ENCODE measurements at places on chromosomes 5 and 9.

DNA sequence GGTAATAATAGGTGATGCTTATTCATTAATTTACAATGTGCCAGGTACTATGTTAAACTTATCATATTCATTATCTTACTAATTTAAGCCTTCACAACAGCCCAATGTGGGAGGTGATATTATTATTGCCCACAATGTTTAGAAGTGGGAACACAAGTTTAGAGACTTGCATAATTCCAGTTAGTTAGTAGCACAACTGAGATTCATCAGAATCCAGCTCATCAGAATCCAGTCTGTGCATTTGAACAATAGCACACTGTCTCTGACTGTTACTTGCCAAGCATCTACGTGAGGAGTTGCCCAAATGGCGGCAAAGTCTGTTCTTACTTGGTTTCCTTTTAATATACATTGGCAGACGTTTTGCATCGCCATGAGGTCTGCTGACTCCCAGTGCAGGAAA, 110.9 kb upstream of the BASP1 start:
- no peak for DNase-seq

GRCh38 chr5:111976705-111977435, 219.9 kb upstream of the NREP start:
- no peak for DNase-seq

DNA sequence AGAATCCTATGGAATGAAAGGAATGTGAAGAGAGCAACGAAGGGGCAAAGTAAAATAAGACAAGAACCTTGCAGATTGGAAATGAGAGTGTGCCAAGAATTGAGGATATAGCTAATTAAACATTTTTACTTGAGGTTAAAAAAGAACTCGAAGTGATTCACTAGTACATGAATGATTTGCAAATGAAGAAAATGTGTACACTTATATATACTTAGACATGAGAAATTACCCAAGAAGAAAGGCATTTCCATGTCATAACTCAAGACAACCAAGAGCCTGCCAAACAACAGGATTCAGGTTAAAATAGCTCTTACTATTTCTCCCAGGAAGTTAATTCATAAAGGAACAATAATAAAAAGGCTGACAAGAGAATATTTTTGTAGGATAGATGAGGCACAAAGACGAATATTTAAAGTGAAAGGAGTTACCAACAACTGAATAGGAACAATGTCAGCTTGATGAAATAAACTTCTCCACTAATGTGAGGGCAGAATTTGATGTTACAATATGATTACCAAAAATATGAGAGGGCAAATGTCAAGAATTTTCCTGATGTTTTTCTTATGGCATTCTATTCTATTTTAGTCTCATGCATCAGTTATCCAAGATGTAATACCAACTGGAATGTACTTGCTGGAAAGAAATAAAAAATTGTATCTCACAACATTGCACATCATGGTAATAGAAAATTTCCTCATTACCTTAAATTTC, 18.9 kb upstream of the NPR3 start:
- no peak for DNase-seq

DNA sequence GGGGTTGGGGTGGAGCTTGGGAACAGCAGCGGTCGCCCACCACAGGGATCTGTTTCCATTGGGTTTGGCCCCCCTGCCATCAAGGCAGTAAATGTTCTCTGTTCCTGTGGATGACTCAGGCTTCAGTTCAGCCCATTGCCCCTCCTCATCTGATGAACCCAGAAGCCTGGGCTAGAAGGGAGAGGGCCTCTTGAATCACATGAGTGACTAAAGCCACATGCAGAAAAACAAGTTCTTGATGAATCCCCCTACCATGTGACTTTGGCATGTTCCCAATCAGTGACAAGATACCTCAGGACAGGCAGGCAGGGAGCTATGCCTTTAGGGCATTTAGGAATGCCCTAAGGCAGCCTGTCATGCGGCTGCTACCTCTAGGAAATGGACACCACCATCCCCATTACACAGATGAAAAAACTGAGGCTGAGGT, 2.5 kb downstream of the SH3PXD2B start:
- no peak for DNase-seq

DNA sequence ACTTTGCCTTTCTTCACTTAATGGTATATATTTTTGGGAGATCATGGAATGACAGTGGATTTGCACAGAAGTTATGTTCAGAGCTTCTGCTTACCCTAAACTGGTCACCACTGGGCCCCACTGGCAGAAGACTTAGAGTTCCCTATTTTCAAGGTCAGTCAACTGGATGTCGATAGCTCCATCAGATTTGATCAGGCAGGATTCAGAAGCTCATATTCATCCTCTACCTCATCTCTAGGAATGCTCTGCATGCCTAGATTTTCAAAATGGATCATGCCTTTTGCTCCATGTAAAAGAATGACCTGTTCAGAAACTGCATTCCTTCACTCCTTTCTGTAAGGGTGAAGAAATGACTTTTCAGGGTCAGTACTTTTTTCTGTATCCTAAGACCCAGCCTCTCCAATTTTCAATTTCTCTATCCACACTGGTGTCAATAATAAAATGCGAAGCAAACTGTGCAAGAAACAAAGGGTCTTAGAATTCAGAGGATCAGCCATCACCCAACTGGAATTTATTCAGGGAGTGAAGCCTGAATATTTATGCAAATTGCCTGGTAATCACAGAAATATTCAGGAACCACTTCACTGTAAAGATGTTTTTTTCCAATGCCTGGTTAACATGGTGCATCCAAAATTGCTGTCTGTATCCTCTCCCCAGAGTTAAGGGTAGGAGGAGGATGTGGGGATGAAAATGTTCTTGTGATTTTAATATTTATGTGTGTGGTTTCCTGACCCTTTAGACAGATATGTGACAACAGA, 125.4 kb downstream of the DOCK2 start:
- no peak for DNase-seq

GRCh38 chr9:86659413-86660046, 287.8 kb downstream of the GAS1 start:
- no peak for DNase-seq

GRCh38 chr5:5149154-5149553, 9.0 kb downstream of the ADAMTS16 start:
- no peak for DNase-seq

- no peak for DNase-seq
These were observed 177.3 kb upstream of the SPEF2 start for GRCh38 chr5:35440409-35440808.

GRCh38 chr9:90219548-90220118, 423.0 kb downstream of the DIRAS2 start:
- no peak for DNase-seq

- DNase-seq, result no peak
These were observed 226.1 kb downstream of the NR3C1 start for GRCh38 chr5:143177263-143177983.

DNA sequence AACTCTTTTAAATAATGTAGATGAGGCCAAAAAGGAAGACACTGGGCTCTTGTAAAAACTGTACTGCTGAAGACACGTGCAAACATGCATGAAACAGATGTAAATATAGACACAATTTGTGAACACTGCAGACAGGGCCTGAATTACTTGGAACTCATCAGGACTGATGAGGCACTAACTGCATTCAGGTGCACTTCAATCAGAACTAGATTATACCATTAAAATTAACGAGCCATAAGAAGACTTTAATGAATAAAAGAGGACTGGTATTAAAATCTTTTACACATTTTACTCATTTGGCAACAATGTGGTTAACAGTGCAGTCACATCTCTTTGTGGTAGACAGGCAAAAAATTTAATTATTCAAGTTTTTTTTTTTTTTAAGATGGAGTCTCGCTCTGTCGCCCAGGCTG, 13.4 kb upstream of the ZCCHC9 start:
- DNase-seq, result no peak

DNA sequence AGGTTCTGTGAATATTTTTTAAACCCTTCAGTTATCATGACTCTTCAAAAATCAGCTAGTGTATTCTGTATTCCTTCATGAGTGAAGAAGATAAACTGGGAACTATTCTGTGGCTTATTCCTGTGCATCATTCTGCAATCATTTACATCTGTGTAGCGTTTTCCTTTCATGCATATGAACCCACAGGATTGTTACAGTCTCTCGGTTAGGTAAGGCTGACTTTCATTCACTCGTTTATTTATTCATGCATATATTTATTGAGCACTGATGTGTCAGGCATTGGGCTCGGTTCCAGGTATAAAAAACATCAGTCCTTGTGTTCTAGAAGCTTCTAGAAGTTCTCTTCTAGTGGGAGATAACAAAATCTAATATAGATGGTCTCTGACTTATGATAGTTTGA, 318.4 kb downstream of the MAN2A1 start:
- DNase-seq, result no peak

DNA sequence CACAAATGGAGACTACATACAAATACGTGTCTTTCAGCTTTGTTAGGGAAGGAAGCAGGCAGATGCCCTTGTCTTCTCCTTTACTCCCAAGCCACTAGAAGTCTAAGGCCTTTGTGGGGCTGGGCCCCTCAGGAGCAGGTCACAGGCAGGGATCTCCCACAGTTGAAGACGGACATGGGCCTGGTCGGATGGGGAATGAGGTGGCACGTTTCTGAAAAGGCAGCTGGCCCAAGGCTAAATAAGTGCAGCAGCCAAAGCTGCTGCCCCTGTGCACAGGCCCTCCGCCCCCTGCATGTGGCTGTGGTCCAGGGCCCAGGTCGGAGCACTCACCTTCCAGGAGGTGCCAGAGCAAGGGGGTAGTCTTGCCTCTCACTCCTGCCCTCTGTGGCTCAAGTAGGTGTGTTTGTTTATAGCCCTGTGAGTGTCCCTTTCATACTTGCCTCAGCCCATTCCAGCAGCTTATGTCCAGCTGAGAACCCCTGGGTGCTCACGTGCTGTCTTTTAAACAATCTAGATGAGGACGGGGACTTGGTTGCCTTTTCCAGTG, 1.8 kb downstream of the SQSTM1 start:
- no peak for DNase-seq

DNA sequence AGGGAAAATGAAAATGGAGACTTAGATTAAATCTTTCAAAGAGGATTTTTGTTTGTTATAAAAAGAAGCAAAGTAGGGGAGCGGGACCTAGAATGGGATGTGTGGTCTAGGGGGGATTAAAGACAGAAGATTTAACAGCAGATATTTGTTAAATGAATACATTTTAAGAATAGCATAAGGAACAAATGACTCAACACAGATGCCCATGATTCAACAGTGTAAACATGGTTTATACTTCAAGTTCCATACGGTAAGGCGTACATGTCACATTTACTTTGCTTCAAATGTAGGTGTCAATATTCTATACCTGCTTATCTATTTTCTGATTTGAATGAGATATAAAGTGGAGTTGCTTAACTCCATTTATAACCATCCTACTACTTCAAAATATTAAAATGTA, 1.5 kb downstream of the TICAM2 start:
- DNase-seq, result no peak

DNA sequence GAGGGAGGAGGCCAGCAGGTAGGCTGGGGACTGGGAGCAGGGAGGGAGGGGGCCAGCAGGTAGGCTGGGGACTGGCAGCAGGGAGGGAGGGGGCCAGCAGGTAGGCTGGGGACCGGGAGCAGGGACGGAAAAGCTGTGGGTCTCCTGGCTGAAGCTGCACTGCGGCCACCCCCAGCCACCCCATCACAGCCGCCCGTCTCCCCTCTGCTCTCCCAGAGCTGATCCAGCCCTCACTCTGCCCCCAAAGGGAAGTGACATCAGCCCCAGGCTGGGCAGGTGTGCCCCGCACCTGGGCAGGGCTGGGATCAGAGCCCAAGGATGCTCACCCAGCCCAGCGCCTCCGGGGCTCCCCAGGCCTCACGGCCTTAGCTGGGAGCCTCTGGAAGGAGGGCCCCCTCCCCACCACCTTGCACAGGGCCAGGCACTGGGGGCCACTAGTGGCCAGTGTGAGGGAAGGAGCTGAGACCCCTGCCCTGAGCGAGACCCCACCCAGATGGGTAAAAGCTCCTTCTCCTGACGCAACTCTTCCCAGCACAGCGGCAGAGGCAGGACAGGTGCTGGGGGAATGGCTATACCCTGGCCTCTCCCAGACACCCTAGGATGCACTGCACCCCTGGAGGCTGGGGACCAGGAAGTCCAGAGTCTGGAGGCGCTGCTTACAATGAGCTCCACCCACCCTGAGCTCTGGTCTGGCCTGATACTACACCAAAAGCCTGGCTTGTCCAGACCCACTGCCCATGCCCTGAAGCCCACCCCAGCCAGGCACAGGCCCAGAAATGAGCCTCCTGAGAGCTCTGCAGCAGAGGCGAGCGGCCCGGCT, 11.6 kb downstream of the AGPAT2 start:
- DNase-seq, result no peak

DNA sequence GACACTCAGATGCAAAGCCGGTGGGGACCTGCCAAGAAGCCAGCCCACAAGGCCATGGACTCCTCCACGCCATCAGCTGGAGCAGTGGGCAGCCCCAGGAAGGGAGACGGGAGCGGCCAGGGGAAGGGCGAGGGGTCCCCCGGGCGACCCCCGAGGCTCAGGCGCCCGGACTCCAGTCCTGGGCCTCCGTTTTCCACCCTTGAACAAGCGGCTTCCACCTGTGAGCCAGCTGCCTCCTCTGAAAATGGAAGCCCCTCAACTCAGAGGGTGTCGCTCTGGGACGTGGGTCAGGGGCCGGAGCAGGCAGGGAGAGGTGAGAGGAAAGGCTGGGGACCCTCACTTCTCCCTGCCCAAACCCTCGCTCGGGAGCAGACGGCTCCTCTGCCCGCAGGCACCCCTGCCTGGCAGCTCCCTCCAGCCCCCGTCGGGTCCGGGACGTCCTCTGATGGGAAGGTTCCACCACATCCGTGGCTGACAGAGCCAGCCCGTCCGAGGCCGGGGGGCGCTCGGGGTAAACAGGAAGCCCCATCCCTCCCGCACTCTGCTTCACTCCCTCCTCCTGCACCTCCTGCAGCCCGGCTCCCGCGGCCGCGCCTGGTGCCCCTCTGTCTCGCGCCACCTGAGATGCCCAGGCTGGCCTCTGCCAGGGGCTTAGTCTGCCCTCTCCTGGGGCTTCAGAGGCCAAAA, 3.7 kb upstream of the EGFL7 start:
- DNase-seq, result no peak
